ENCODE measurements at places on chromosomes 13 and 19.

GRCh38 chr19:18223860-18224524 lies 2.2 kb downstream of the PDE4C start:
- no peak for DNase-seq

DNA sequence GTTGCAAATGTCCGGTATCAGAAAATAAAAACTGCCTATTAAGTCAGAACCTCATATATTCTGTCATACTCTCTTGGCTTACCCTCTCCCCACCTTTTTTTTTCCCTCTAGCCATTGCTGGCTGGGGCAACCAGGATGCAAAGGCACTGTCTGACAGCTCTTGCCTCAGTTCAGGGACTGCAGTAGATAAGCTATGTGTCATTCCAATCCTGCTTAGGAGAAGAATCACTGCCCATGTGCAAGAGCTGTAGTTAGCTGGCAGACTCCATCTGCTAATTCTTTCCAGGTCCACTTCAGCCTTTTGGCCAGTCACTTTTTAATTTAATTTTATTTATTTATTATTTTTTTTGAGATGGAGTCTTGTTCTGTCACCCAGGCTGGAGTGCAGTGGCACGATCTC lies 895.6 kb upstream of the SLC10A2 start:
- peak; percentile 9 for DNase-seq

- DNase-seq: no peak
Measured at GRCh38 chr13:27138457-27139093, 33.0 kb downstream of the USP12 start.

- no peak for DNase-seq
Measured at GRCh38 chr13:39224671-39225240, 186.5 kb downstream of the NHLRC3 start.

- no peak for DNase-seq
Measured at GRCh38 chr13:50158385-50159165, 143.3 kb downstream of the KCNRG start.

DNA sequence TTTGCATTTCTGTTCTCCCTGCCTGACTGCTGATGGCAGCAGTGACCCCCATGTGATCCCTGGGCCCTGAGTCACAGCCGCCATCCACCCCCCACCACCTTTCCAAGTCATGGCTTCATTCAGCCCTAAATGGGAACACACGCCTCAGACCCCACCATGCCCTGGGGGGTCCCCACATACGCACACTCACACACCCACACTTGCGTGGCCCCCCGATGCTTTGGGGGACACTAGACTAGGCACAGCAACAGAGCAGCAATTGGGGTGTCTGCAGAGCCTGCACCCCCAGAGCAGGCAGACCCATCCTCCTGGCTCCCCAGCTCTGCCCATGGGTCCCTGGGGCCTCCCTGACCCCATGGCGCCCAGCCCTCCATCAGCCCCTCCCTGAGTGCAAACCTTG lies 5.5 kb upstream of the ISYNA1 start:
- no peak for DNase-seq

DNA sequence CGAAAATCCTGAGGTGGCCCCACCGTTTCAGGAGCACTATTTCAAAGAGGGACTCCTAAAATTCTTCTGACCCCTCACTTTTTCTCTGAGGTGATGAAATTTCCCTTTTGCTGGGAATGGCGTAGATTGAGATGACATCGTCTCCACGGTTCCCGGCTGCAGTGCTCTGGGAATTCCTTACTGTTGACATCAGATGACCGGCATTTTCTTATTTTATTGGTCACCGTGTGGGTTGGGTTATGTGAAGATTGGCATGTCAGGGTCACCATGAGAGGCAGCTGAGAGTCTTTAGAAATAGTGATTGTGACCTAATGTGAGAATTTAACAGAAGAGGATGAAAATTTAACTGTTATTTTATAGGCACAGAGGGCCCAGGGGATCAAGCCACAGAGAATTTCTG lies 356.7 kb downstream of the FGF9 start:
- DNase-seq: no peak

DNA sequence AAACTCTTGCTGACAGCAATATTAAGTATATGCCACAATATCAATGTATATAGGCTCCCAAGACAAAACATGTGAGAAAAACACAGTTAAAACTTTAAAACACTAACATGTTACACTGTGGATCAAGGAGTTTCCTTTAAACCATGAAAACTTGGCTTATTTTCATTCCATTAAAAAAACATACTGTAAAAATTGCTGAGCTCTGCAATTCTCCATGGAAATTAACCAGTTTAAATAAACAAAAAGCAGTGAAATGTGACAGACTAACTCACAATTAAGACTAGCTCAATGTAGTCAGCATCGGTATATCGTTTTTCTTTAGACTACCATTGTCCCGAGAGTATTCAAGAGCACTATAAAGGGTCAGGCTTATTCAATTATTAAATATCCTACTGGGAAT lies 930.5 kb upstream of the SLITRK1 start:
- no peak for DNase-seq

- DNase-seq: no peak
Measured at GRCh38 chr13:108776650-108777049, 147.2 kb downstream of the MYO16 start.

GRCh38 chr13:84865783-84866221 lies 933.4 kb downstream of the SLITRK6 start:
- DNase-seq: no peak

GRCh38 chr19:8216357-8216756 lies 7.2 kb downstream of the CERS4 start:
- DNase-seq: no peak

GRCh38 chr13:70864731-70865130 lies 756.5 kb upstream of the KLHL1 start:
- DNase-seq: no peak

GRCh38 chr13:48624858-48625257 lies 28.9 kb upstream of the CYSLTR2 start:
- peak; percentile 75 for DNase-seq

- DNase-seq: peak; percentile 56
Measured at GRCh38 chr13:23794267-23795161, 94.7 kb downstream of the MIPEP start.

- DNase-seq: no peak
Measured at GRCh38 chr19:40392894-40393517, 3.0 kb upstream of the HIPK4 start.

DNA sequence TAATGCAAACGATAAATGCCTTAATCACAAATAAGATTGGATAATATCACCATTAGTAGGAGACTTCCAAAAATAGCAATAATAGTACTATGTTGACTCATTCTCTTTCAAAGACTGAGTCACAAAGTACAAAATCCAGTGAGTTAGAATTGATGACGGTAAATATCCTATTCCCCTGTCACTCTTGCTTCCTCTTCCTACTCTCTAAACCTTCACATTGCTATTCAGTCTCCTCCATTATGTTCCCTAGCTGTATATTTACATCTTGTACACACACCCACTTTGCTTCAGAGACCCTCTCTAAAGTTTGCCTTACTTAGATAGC lies 26.3 kb upstream of the INTS6 start:
- DNase-seq: peak; percentile 53

DNA sequence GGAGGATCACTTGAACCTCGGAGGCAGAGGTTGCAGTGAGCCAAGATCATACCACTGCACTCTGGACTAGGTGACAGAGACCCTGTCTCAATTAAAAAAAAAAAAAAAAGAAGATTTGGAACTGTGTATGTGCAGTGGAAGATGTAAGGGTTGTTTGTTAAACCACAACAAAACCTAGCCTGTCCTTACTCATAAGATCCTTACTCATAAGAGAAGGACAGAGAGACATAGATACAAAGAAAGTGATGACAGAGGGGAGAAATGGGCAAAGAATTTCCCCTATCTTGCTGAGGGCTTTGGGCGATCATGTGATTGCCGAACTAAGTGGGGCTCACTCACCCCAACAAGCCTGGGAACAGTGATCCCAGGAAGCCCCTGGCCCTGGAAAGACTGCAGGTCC lies 7.9 kb downstream of the ITPKC start:
- DNase-seq: no peak

Measured in fibroblast of pulmonary artery (primary cell).